ENCODE measurements at places on chromosomes 13 and 19.

- DNase-seq = no peak
These were observed 16.5 kb upstream of the CSNK1G2 start for GRCh38 chr19:1924320-1924961.

- no peak for DNase-seq
These were observed 11.4 kb upstream of the EDDM13 start for GRCh38 chr19:56261145-56261544.

- DNase-seq = no peak
These were observed 657.4 kb upstream of the ATXN8OS start for GRCh38 chr13:69450245-69450644.

GRCh38 chr19:45778010-45778661 lies 4.2 kb downstream of the DMPK start:
- DNase-seq = no peak

DNA sequence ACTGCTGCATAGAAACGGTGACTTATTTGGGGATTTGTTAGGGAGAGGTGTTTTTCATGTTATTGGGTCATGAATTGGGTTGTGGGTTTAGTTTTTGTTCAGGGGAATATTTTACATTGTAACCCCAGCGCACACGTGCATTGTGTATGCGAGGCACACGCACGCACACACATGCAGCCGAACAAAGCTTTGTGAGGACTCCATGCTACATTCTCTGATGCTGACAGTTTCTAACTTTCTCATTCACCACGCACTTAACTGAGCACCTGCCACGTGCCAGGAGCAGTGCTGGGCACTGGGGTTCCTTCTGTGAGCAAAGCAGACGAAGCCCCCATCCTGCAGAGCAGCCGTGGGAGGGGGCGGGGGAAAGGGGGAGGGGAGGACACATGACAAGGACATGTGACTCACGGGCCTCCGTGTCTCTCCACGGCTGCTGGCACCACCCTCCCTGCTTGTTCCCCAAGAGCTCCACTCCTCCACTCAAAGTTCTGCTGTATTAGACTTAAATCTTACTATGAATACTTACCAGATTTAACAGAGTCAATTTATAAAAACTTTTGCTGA lies 55.6 kb downstream of the SLC7A9 start:
- no peak for DNase-seq

DNA sequence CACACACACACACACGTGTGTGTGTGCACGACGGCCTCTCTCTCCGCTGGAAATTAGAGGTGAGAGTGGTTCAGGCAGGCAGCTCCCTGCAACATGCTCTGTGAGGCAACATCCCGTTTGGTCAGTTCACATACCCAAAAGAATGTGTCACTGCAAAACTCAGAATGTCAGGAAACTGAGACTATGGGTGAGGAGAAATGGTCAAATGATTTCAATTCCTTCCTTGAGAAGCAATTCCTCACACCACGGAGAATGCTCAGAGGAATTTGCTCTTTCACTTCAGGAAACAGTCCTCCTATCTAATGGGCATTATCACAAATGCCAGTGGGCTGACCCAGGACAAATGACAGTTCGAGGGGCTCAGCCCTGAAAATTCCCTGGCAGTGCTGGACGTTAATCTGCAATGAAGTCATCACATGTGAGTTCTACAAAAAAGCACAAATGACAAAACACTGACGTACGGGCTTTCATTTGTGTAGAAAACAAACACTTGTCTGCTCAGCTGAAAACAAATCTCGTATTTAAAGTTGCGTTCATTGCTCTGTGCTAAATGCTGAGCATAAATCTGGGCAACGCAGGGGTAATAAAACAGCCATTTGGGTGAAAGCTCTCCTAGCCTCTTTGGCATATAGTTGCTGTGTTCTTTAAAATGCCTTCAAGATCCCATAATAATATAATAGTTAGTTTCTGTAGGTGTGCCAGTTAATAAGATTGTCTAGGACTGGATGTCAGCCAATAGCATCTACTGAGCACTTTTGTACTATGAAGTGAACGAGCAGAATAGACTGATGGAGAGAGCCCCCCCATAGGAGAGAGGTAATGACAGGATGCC lies 18.6 kb upstream of the LATS2 start:
- DNase-seq = peak; percentile 22

DNA sequence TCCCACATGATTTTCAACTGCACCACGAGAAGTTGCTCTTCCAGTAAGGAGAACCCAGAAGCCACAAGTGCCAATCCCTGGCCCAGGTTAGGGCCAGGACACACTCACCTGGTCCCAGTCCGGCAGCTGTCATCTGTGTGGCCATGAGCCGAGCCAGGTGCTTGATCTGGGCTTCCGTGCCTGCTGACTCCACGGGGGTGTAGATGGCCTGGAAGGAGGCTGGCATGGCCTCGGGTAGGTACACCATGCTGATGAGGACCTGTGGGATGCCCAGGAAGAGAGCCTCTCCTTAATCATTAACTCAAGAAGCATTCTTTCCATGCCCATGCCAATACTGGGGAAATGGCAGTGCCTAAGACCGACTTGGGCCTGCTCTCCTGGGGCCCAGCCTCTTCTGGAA lies 19.9 kb upstream of the RSPH6A start:
- DNase-seq = no peak

DNA sequence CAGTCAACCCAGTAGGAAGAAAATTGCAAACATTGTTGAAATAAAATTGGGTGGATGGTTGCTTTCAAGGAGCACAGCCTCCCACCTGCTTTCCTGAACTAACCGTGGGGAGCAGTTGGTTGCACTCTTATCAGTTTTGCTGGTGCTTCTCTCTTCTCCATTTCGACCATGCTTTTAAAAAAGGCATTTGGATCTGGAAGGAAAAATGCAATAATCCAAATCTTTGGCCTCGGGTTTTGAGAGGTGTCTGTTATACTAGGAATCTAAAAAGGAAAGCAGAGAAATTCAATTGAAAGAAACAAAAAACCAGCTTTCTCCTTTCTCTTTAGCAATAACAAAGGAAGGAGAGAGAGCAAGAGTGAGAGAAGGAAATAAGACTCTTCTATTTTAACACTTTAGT lies 113.6 kb upstream of the ARGLU1 start:
- DNase-seq = no peak

DNA sequence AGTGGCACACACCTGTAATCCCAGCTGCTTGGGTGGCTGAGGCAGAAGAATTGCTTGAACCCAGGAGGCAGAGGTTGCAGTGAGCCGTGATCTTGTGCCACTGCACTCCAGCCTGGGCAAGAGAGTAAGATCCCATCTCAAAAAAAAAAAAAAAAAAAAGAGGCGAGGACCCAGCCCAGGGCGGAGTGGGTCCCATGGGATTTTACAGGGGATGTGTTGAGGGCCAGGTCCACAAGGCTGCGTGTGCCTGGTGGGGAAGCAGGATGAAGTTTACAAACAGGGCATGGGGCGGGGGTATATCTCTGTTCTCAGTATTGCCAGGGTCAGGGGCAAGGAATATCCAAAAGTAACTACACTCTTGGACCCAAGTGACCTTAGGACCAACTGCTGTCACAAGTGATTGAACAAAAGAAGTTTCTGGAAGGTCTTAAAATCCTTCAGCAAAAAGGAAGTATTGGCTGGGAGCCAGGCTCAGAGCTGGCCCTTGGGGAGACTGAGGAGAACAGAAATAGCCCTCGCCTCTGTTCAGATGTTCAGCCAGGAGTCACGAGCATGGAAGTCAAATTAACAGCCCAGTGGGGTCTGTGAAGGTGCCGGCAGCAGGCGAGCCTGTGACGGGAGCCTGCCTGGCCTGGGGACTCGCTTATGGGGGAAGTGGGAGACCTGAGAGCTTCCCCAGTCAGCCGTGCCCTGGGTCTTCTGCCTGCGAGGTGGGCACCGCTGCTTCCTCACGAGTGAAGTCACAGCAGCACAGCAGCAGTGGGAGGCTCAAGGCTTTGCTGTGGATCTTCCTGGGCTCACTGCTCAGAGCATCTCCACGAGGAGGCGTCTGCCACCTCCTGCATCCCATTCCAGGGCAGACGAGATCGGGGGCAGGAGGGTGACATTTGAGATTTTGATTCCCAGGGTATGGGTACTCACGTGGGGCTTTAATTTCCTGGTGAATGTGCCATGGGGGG lies 6.4 kb downstream of the MYO9B start:
- no peak for DNase-seq

DNA sequence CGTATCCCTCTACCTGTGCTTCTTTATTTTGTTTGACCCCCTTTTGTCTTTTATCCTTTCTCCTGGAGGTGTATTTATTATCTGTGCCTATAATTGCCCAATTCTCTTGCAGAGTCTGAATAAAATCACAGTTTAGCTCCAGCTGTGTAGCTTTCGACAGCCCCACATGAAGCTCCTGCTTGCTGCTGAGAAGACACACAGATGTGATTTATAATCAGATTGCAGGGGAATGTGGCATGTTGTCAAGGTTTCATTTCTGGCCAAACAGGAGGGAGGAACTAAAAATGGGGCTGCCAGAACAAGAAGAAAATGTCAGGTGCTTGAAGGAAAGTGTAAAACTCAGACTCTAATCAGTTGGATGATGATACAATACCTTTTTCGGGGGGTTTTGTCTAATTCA lies 22.7 kb downstream of the CCNA1 start:
- DNase-seq = no peak

GRCh38 chr13:19818223-19818842 lies 35.6 kb upstream of the PSPC1 start:
- DNase-seq = peak; percentile 75

Measured in SK-MEL-5 (cell line).